ENCODE measurements at places on chromosomes 3 and 15. TPM values are rescaled to one million over a fixed set of nuclear protein-coding genes. Genes with fewer than 3 reads are reported as not detected.

DNA sequence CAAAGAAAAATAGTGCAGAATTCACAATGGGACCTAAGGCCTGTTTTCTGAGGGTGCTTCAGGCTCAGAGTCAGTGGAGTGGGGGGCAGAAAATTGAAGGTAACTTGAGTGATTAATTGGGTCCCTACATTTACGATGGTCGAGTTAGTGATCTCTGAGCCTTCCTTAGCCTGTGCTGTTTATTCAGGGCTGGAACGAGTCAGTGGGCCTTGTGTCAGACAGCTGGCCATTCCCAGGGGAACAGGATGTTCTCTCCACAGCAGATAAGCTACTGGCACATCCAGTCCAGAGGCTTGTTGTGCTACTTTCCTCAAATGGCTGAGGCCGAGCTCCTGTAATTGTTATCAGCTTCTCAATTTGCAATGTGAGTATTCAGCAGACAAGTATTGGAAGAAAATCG, 29.2 kb upstream of the CNTN3 start:
- peak; percentile 54 for DNase-seq

- no peak for DNase-seq
Measured at GRCh38 chr3:106452096-106452495, 583.3 kb upstream of the CBLB start.

The HOMER2 gene
- total RNA-seq: 12.6 TPM

DNA sequence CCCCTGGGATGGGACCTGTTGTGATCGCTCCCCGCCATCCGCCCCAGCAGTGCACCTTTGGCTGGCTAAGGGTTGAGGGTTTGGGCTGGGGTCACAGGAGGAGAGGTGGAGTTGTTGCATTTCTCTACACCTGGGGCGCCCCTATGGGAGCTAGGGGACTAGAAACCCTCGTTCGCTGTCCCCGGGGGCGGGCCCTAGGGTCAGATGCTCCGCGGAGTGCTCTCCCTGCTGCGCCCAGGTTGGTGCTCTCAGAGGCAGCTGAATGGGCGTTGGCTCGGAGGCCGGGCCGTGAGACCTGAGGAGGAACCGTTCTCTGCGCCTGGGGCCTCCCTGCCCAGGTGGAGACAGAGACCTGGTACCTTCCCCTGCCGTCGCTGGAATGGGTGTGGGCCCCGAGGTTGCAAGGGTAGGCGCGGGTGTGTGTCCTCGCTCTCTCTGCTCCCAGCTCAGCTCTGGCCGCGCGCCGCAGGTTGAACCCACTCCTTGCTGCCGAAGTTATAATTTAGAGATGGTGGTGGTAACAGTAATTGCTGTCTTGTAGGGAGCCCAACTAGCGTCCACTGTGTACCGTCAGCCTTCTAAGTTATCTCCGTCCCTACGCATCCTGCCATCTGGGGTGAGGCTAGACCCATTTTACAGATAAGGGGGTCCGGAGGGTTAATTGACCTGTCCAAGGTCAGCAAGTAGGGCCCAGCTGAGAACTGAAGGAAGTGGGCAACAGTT, 965 bp downstream of the FLNB start:
- peak; percentile 33 for DNase-seq

The CADPS gene
- total RNA-seq: 30.7 TPM

The CYP8B1 gene
- total RNA-seq: not detected

- DNase-seq: no peak
Measured at GRCh38 chr3:74363346-74363745, 251.1 kb downstream of the CNTN3 start.

GRCh38 chr3:16906682-16907081, 21.9 kb downstream of the PLCL2 start:
- DNase-seq: no peak

The KIAA1143 gene
- total RNA-seq: 26.2 TPM

DNA sequence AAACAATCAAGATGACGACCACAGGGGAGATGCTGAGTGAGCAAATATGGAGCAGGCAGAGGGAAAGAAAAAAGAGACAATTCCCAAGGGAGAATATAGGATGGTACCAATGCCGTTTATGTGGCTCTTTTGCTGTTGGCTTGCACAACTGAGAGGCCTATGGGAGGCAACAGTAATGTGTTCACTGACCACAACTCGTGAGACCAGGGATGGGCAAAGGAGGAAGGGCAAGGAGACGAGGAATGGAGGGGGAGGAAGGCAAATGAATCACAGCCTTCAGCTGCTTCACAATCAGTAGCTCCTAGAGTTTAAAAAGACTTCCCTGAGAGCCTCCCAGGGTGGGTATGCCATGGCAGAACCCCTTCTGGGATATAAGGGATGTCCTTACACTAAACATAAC, 131.5 kb downstream of the SLC9A9 start:
- DNase-seq: no peak

The CLDN11 gene
- 12.9 TPM for total RNA-seq

- no peak for DNase-seq
Measured at GRCh38 chr3:191972714-191973398, 511.9 kb downstream of the PYDC2 start.

DNA sequence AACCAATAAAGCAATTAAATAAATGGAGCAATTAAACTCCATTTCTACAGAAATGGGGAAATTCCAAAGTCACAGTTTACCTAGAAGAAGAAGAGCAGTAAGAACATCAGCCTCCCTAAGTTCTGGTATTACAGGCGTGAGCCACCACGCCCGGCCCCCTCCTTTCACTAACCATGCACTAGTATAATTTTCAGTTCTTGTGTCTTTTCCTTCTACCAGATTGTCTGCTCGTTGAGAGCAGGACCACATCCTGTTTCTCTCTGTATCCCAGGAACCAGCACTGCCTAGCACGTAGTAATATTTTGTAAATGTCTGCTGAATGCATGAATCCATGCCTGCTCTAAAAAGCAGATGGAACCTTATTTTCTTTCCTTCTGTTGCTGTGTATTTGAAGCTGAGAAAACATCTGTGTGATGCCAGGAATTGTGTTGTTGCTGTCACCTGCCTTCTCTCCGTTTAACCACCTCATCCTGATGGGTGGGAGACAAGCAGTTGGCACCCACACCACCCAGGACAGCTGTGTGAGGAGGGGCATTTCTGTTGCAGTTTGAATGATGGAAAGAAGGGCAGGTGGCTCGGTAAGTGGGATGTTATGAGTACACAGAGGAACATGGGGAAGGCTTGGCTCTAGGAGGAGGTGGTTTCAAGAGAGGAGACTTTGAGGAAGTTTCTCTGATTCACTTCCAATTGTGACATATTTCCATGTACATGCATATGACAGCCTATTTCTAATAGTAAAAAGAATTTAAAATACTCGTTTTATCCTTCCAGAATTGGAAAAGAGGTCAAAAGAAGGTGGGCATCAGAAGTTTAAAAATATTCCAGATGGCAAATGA, 30.1 kb downstream of the PXYLP1 start:
- DNase-seq: no peak

DNA sequence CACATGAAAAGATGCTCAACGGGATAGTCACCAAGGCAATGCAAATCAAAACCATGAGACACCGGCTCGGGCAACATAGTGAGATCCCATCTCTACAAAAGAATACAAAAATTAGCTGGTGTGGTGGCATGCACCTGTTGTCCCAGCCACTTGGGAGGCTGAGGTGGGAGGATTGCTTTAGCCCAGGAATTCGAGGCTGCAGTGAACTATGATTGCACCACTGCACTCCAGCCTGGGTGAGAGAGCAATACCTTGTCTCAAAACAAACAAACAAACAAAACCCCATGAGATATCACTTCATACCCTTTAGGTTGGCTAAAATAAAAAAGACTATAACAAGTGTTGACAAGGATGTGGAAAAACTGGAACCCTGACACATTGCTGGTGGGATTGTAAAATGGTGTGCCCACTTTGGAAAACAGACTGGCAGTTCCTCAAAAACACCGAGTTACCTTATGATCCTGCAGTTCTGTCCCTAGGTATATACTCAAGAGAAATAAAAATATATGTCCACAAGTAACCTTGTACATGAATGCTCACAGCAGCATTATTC, 3.8 kb upstream of the PPARG start:
- no peak for DNase-seq

DNA sequence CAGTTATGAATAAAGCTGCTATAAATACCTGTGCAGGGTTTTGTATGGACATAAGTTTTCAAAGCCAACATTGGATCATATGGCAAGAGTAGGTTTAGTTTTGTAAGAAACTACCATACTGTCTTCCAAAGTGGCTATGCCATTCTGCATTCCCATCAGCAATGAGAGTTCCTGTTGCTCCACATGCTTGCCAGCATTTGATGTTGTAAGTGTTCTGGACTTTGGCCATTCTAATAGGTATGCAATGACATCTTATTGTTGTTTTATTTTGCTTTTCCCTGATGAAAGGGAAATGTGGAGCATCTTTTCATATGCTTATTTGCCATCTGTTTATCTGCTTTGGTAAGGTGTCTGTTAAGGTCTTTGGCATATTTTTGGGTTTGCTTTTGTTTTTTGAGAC, 22.2 kb upstream of the BLM start:
- DNase-seq: no peak

The NMB gene
- 31.6 TPM for total RNA-seq

- DNase-seq: no peak
Measured at GRCh38 chr15:81924729-81925128, 121.1 kb downstream of the MEX3B start.

Data from left cardiac atrium (tissue), 4 donors.